ENCODE measurements at places on chromosomes 3 and 15.

DNA sequence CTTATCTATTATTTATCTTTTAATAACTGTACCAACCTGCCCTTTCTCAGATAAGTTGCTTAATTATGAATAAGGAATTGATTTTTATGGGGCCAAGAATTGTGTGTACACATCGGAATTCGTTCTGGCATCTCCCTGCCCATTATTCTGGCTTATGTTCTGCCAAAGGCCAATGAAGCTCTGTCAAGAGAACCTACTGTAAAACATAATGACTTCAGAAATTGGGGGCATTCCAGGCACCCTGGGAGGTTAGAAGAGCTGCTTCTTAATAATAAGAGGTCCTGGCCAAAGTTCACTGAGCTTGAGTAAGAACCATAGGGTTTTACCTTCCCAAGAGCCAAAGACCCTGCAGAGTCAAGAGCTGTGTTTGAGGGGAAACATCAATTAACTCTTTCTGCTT, 261.7 kb downstream of the SLC9A9 start:
- no peak for DNase-seq

- no peak for DNase-seq
These were observed 71.1 kb upstream of the PDZRN3 start for GRCh38 chr3:73695841-73696240.

DNA sequence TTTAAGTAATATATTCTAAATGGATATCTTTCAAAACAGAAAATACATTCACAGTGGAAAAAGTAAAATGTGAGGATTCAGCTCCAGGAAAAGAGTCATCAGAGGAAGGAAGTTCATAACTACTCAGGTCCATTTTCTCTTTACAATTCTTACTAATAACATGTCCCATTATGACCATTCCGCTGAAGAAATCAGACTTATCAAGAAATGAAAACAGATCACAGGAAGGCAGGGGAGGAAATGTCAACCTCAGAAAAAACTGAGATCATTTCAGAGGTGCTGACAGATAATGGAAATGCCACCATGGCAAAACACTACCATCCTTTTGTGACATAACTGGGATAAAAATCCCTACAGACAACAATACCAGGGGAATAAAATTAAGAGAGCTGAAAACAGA, 139.5 kb downstream of the MAGI1 start:
- DNase-seq = no peak

GRCh38 chr15:48493084-48493762, 152.3 kb downstream of the FBN1 start:
- DNase-seq = no peak

GRCh38 chr3:37905987-37906674, 44.5 kb downstream of the CTDSPL start:
- DNase-seq = no peak

All from NCI-H2081 treated with DMSO at 0.1 percent for 48 hours (cell line).